ENCODE measurements at places on chromosomes 2 and 18.

GRCh38 chr2:758073-758820 lies 81.0 kb upstream of the TMEM18 start:
- DNase-seq: no peak

- no peak for DNase-seq
These were observed 616.6 kb upstream of the FSHR start for GRCh38 chr2:49770919-49771318.

DNA sequence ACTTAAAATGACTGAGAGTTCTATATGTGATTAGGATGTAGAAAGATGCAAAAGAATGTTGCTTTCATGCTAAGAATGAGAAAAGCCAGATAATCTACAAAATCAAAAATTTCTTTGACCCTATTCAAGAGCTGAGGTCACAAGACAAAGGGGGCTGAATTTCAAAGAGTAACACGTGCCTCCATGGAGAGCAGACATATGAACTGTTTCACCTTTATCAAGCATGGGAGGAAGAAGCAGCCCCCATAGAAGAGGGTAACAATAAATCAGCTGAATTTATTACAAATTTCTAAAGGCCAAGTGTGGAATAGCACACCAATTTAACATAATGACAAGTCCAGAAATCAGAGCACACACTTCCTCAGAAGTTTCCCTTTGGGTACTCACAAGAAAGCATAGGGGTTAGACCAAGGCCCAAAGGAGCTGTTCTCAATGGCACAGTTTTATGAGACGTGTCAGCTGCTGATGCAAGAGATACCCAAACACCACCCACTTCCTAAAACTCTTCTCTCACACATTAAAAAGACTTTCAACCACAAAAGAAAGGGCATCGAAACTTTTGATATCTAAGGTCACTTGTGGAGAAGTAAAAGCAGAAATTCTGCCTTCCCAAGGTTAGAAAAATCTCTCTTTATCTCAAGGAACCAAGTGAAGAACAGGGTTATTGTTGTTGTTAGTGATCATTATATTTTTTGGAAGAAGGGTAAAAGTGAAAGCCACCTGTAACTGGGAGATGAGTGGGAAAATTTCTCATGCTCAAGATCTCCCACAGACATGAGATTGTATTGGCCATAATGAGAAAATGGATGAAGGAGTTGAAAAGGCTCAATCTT lies 950.1 kb downstream of the TRIB2 start:
- no peak for DNase-seq

- no peak for DNase-seq
These were observed 129.3 kb downstream of the AGAP1 start for GRCh38 chr2:235623111-235623510.

DNA sequence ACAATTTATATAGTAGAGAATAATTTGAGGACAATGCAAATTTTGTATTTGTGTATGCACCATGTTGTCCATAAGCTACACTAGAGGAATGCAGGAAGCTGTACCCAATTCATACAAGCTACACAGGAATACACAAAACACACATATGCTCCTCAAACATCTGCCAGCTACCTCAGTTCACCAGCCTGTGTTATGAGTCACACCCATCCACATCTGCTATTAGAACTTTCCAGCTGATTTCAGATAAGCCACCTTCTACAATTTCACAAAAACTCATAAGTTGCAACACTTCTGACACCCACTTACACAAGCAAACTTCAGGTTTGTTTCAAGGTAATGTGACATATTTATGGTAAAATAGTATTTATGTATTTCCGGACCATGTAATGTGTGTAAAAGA lies 438.9 kb downstream of the SATB2 start:
- DNase-seq: no peak

- DNase-seq: no peak
These were observed 64.4 kb downstream of the IKZF2 start for GRCh38 chr2:213087040-213087439.

DNA sequence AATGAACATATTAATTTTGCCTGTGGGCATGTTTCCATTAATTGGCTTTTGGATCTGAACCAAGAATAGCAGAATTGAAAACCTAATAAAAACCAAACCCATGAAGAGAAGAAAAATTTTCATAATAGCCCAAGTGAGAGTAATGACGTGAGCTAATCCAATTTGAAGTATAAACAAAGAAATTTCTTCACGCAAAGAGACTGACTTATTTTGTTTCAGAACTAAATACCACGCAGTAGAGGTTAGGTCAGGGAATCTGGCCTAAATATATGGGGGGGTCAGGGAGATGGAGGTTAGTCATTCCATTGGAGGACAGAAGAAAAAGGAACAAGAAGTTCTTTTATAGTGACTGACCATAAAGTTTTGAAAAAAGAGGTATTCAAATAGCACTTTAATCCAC lies 94.1 kb upstream of the CYP1B1 start:
- DNase-seq: no peak

DNA sequence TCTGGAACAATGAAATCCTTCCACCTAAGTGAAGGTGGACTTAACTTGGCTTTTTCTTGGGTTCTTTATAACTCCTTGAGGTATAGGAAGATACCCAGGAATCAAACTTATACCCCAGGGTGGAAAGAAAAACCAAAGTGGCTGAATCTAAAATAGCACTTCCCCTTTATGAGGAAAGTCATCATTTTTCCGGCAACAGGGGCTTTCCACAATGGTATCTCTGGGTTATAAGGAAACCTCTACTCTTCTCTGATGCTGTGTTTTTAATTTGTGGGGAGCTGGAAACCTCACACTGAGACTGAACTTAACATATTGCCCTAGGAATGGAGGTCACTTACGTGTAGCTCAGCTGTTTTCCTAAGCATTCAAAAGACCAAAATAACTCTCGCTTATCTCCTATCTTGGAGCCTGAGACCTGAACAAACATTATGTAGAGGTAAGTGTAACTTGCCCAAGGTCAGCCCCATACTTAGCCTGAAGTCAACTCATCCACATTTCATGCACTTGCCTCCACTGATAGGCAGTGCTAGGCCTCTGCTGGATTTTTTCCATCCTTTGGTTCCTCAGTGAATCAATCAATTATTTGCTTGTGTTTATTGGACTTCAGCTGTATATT lies 117.9 kb downstream of the SETBP1 start:
- no peak for DNase-seq

DNA sequence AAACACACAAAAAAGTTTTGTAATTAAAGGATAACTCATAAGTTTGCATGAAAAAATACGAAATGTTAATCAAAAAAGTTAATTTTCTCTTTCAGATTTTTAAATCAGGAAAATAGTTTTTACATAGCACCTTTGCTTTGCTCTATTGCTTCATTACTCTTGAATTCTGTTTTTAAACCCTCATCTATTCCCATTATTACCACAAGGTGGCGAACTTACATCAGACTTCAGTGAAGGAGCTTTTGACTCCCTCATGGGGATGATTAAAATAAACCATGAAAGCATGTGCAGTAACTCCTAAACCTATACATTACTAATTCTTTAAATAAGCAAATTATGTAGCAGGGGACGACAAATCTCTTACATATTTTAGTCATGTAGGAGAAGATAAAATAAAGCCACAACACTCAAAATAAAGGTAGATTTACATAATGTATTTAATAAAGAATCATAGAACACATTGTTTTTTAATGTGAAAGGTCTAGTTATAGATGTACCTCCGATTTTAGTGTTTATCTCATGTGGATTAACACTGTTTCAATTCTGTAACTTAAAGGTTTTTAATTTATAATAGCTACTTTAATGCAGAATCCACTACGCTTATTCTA lies 105.2 kb downstream of the NETO1 start:
- no peak for DNase-seq

DNA sequence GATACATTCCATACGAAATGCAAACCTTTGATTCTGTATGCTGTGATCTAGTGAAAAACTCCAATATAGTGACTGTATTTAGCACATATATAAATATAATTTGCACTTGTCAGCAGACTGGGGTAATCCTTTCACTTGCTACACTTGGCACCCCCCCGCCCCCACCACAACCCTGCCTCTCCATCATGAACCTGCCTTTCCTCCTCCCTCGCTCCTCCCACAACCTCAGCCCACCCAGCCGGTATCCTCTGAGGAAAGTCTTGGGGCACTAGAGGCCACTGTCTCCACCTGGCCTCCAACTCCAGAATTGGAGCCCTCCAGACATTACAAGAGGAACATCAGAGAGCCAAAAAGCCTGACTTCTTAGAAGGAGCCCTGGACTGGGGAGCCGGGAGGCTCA lies 196.3 kb downstream of the LOXHD1 start:
- DNase-seq: no peak

Measured in T-helper 17 cell (primary cell).